Activated naive CD4-positive, alpha-beta T cell treated with anti-CD3 and anti-CD28 coated beads, Interleukin-2, amount 50 U/mL, for 16 hours (primary cell): ENCODE measurements at places on chromosomes 13 and 19.
A peak's percentile ranks its signal among the peaks of the same experiment; 100 is the strongest.

- DNase-seq = no peak
Measured at GRCh38 chr19:50432221-50433028, at the start of gene MYBPC2. MYBPC2 (plus strand) TSS chr19:50432892; CDS start chr19:50432954, 62 bp downstream.

DNA sequence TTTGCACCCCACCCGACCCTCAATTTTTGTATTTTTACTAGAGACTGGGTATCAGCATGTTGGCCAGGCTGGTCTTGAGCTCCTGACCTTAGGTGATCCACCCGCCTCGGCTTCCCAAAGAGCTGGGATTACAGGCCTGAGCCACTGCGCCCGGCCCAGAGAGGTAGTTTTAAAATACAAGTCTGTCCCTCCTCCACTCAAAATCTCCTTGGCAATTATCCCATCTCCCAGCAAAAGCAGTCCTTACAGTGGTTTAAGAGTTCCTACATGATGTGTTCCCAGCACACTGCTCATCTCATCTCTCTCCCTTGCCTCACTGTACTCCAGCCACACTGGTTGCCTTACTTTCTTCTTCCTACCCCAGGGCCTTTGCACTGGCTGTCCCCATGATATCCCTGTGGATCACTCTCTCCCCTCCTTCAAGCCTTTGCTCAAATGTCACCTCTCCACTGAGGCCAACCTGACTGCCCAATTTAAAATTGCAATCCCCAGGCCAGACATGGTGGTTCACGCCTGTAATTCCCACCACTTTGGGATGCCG is 24.3 kb downstream of the LRFN3 start:
- no peak for DNase-seq

GRCh38 chr13:100363874-100364273 is 224.7 kb downstream of the GGACT start:
- DNase-seq = no peak

DNA sequence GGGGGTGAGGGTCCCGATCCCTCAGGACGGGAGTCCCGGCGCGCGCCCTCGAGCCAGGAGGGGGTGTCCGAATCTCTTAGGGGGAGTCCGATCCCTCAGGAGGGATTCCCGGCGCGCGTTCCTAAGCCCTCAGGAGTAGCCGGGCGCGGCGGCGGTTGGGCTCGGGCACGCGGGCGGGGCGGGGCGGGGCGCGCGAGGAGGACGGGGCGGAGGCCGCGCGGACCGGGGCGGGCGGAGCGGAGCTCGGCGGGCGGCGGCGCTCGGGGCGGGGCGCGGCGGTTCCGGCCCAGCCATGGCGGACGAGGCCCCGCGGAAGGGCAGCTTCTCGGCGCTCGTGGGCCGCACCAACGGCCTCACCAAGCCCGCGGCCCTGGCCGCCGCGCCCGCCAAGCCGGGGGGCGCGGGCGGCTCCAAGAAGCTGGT is at the start of gene CUL4A:
Gene CUL4A, plus strand, starts transcription at position 278 of the 423 bp plus-strand sequence. Its CDS starts 15 bp downstream, at position 293.
- peak; percentile 76 for DNase-seq

- peak; percentile 71 for DNase-seq
Measured at GRCh38 chr19:35213663-35214632, 14.6 kb downstream of the FAM187B start.

DNA sequence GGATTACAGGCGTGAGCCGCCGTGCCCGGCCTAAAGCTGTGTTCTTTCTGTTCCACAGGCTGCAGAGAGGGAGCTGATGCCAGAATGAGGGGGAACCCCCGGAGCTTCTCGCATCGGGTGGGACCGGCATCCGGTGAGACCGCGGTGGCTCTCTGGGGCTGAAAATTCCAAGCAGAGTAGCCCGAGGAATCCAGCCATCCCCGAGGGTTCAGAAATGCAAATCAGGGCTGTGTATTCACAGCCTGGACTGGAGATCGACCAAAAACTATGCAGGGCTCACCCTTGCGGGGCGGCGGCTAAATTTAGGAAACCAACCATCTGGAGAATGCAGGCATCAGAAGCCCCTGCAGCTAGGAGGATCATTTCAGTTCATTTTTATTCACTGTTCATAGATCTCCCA is 99.2 kb downstream of the GNG7 start:
- DNase-seq = no peak

- DNase-seq = no peak
Measured at GRCh38 chr13:43036351-43037250, 13.2 kb downstream of the DNAJC15 start.

DNA sequence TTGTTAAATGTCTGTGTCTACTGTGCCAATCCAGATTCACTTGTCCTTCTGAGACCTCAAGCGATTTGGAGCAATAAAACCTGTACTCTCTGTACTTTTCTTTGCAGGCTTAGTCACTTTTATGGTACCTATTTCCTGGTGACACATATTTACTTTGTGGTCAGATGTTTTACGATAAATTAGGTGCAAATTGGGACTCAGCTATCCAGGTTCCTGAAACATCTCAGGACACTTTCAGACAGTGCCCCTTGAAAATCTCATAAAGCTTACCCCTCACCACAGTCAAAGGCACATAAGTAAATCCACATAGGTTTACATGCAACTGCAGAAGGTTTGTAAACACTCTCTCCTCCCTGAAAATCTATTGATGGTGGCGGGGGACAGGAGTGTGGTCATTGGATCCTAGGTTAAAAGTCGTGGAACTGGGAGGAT is 438.8 kb downstream of the EFNB2 start:
- no peak for DNase-seq

- no peak for DNase-seq
Measured at GRCh38 chr13:112845511-112846144, 123.4 kb upstream of the MCF2L start.

DNA sequence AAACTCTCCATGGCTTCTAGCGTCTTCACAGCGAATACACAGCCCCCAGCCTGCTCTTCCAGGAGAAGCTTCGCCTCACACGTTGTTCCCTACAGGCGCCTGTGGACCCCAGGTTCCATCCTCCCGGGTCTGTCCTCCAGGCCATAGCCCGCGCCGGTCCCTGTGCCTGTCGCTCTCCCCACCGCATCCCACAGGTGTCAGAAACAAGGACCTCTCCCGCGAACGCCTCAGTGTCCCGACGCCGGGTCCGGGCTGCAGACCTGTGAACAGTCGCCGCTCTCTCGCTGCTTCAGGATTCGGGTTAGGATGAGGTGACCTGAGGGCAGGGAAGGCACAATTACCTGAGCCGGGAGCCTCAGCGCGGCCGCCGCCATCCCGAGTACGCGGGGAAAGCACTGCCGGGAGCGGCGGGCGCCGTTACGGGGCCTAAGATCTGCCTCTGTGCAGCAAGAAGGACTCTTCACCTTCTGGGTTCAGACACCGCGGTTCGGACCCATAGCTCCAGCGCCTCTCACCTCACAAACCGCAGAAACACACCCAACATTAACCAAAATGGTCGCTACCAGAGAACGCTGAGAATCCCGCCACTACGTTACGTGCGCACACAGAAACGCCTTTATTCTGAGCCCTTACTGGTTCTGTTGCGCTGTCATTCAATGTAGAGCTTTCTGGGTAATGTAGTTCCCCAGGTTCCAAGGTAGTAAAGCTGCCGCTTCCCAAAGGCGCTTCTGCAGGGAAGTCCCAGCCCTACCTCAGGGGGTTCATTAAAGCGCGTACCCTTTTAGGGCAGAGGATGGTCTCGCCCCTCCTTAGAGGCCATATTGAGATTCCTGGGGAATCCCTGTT is at the start of gene ZNF418:
Gene ZNF418, minus strand, starts transcription at position 583 of the 846 bp plus-strand sequence. CDS start 1,580 bp downstream, outside the sequence.
- DNase-seq = peak; percentile 34

DNA sequence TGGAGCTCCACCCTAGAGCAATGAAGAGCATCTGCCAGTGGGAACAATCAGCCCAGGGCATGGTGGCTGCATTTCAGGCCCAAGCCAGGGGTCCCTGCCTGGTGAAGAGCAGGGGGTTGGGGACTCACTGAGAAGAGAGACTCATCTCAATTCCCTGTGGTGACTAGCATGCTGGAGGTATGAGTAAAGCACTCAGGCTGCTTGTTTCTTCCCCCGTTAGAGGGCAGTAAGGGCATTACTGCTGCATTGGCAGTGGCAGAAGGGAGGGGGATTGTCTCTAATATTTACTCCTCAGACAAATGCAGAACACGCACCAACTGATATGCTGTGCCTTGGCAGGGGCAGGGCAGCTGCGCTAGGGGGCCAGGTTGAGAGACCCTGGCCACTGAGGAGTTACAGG is 329.1 kb downstream of the SLITRK5 start:
- DNase-seq = no peak

DNA sequence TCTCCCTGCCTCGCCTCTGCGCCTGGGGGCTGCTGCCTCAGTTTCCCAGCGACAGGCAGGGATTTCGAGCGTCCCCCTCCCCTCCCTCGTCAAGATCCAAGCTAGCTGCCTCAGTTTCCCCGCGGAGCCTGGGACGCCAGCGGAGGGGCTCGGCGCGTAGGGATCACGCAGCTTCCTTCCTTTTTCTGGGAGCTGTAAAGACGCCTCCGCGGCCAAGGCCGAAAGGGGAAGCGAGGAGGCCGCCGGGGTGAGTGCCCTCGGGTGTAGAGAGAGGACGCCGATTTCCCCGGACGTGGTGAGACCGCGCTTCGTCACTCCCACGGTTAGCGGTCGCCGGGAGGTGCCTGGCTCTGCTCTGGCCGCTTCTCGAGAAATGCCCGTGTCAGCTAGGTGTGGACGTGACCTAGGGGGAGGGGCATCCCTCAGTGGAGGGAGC is 722 bp upstream of the ICAM1 start:
- no peak for DNase-seq

GRCh38 chr19:49142866-49143335 is 12.3 kb downstream of the HRC start:
- peak; percentile 72 for DNase-seq

- DNase-seq = no peak
Measured at GRCh38 chr13:52896827-52897659, 48.6 kb upstream of the PCDH8 start.
